ENCODE measurements at places on chromosomes 7 and 10.
A peak's percentile ranks its signal among the peaks of the same experiment; 100 is the strongest.

DNA sequence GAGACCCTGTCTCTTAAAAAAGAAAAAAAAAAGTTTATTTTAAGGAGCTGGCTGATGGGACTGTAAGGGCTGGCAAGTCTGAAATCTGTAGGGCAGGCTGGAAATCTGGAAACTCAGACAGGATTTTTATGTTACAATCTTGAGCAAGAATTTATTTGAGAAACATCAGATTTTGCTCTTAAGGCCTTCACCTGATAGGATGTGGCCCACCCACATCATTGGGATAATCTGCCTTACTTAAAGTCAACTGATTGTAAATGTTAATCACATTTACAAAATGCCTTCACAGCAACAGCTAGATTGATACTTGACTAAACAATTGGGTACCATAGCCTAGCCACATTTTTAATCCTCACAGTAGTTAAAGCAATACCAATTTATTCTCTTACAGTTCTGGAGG, 11.5 kb downstream of the MINDY4 start:
- no peak for DNase-seq

DNA sequence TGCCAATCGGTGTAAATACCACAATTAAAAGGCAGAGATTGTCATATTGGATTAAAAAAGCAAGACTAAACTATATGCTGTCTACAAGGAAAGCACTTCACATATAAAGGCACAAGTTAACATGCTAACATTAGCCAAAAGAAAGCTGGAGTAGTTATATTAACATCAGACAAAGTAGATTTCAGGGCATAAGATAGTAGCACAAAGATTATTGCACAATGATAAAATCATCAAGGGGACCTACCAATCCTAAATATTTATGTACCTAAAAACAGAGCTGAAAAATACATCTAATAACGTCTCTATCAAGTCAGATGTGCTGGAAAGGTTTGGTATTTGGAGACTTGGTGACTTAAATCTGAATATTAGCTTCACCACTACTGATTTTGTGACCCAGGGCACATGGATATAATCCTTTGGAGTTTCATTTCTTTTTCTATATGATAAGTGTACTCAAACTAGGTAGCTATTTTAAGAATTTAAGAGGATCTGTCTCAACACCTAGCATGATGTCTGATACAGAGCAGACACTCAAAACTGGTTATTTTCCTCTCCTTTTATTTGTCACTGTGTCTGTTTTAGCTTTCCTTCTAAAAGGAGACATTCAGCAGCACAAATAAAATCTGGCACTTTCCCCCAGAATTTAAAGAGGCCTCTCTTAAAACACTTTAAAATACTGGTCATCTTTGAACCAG, 156.5 kb downstream of the DOCK4 start:
- DNase-seq = no peak

DNA sequence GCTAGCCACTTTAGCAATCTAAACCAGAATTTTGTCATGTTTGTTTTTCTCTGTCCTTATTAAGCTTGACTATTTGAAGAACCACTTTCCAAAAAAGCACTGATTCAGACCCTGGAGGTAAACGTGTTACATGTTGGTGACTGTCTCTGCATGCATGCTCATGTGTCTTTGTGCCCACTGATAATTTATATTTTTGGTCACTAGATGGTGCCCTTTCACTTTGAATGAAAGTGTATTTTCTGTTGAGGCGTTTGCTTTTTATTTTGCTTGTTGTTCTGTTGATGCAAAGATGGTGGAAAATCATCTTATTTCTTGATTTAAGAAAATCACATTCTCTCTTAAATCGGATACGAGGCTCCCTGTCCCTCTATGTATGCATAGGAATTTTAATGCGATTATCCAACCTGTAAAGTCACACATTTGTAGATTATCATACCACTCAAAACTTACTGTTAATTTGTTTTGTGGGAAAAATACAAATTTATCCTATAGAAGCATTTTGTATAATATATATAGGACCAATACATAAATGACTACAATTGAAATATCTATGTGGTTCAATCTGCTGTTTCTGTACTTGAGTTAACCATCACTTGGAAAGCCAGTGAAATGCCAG, 269.3 kb downstream of the BICC1 start:
- no peak for DNase-seq

DNA sequence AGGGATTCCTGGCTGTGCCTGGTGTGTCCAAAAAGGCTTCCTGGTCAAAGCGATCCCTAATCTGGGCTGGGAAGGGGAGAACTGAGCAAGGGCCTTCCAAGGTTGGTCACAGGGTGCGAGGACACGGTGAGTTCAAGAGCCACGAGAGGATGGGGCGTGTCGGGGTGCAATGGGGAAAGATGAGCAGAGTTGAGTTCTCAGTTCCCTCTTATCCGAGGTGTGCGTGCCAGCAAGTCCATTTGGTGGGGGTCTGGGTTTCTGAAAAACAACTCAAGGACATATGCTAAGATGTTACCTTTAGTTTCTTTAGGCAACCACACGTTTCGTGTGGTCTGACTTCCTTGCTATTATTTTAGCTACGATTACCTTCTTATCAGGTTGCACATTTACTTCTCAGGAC, 1.3 kb downstream of the ZNF775 start:
- DNase-seq = peak; percentile 15

- no peak for DNase-seq
Measured at GRCh38 chr7:148835854-148836253, 48.2 kb downstream of the EZH2 start.

DNA sequence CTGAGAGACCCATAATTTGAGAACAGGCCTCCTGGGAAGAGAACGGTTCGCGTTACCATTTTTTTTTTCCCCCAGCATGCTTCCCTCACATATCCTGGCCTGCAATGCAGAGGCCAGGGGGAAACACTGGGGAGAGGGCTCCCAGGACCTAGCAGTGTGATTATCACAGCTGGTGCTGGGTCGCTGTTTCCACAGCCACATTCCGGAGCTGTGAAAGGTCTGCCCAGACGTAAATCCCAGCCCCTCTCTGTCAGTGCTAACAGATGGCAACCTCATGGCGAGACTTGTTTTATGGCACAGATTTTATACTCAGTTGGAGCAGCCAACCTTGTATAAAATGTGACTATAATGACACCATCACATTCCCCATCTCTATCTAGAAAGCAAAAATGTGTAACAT, 150.5 kb downstream of the PLXDC2 start:
- no peak for DNase-seq

GRCh38 chr10:94274142-94274787, 88.5 kb downstream of the NOC3L start:
- no peak for DNase-seq
